ENCODE measurements at places on chromosomes 16 and 17. TPM values are rescaled to one million over a fixed set of nuclear protein-coding genes. Genes with fewer than 3 reads are reported as not detected.

DNA sequence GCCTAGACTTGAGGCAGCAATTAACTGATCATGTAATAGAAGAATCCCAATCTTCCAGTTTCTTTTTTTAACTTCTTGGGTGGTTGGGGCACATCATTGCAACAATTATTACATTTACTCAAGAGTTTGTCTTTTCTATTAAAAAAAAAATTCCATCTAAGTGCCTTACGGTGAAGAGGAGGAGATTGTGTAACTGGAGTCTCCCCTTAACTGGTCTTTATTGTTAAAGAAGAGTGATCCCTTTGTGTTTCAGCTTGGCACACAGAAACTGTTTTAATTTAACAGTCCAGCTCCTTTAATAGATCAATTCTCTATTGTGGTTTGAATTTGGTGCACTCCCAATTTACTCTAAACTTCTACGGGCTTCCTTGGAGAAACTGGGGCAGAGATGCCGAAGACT, 75.2 kb downstream of the FTO start:
- DNase-seq, result peak; percentile 46

DOC2B gene
- polyA plus RNA-seq, result 0.21 TPM

DNA sequence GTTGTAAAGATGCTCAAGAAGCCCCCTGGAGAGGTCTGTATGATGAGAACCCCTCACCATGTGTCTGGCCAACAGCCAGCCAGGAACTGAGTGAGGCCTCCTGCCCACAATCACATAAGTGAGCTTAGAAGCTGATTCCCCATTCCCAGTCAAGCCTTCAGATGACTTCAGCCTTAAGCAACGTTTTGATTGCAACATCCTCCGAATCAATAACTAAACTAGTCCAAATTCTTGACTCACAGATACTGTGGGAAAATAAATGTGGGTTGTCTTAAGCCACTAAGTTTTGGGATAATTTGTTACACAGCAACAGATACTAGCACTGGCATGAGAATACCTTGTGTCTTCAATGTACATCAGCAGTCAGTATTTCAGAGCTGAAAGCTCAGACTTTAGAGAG, 54.5 kb upstream of the HS3ST4 start:
- DNase-seq, result no peak

- DNase-seq, result peak; percentile 65
Observed at GRCh38 chr17:62109378-62109902, 44.4 kb upstream of the MED13 start.

- DNase-seq, result no peak
Observed at GRCh38 chr17:50520483-50520882, 12.1 kb upstream of the EPN3 start.

DNA sequence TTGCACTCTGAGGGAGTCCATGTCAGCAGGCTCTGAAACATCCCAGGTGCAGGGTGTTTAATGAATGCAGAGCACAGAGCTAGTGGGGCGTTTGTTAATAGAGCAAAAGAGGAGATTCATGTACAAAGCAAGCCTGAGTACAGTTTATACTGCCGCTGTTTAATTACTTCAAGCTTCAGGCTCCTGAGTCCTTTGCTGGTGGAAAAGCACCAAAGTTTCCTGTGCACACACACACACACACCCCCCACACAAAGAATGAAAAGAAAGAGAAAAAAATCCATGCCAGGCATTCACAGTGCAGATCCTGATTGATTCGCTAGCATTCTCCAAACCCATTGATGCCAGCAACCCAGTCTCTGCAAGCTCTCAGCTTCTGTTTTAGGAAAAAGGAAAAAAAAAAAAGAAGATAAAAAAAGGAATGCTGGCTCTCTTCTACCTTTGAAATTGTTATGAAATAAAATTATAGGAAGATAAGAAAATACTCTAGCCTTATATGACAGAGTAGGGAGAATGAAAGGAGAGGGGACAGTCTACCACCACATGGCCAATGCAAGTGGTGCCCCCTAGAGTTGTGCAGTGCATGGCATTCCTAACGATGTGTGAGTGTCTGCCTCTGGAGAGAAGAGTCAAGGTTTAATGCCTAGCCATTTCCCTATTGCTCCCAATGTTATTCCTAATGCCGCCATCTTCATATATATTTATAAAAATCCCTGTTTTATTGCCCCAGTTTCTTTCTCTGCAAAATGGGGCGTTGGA, 216.5 kb downstream of the TMEM114 start:
- no peak for DNase-seq

GRCh38 chr17:36850790-36851189, 86.5 kb upstream of the LHX1 start:
- no peak for DNase-seq

DNA sequence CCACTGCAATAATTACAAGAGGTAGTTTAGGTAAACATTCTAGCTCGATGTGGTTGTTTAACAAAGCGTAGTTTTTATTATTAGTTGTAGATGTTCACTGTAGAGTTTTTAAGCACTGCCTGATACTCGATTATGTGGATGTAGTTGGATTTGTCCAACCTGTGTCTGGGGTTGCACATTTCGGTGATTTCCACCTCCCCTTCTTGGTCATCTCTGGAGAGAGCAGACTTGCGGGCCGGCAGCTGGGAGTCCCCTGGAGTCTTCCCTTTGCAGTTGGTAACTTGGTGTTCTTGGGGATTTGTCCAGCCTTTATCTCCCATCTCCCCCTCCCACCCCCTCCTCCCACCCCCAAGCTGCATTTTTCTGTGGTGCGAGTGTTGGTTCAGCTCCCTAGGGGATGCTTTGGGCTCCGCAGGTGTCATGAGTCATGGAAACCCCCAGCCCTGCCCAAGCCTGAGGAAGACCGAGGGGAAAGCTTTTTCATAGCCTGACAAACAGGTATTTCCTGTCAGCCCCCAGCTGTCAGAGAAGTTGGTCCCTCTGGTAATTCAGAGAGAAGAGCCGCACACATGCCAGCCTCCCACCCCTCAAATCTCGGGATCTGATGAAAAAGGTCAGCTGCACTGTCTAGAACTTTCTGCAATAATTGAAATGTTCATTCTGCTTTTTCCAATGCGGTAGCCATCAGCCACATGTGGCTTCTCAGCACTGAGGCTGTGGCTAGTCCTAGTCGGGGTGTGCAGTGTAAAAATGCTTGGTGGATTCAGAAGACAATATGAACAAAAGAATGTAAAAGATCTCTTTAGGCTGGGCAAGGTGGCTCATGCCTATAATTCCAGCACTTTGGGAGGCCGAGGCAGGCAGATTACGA, 50.3 kb downstream of the KSR1 start:
- peak; percentile 21 for DNase-seq

DNA sequence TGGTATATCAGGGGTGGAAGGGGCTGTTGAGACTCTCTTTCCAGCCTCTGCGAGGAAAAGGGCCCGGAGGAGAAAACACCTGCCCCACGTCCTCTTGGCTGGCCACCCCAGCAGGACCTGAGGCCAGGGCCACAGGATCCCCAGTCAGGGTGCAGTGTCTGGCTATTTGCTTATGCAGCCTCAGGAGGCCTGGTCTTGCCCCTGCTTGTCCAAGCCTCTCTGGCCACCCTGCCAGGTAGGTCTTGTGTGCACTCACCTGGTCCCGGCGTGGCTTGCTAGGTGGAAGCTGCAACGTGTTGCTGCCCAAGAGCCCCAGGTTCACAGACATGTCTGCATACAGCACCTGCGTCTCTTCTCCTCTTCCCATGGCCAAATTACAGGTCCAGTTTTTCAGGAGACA, 549 bp downstream of the TMEM238L start:
- DNase-seq, result no peak

HEATR9 gene
- 0.36 TPM for polyA plus RNA-seq

PABPN1L gene
- polyA plus RNA-seq, result not detected

MYH13 gene
- not detected for polyA plus RNA-seq

DNA sequence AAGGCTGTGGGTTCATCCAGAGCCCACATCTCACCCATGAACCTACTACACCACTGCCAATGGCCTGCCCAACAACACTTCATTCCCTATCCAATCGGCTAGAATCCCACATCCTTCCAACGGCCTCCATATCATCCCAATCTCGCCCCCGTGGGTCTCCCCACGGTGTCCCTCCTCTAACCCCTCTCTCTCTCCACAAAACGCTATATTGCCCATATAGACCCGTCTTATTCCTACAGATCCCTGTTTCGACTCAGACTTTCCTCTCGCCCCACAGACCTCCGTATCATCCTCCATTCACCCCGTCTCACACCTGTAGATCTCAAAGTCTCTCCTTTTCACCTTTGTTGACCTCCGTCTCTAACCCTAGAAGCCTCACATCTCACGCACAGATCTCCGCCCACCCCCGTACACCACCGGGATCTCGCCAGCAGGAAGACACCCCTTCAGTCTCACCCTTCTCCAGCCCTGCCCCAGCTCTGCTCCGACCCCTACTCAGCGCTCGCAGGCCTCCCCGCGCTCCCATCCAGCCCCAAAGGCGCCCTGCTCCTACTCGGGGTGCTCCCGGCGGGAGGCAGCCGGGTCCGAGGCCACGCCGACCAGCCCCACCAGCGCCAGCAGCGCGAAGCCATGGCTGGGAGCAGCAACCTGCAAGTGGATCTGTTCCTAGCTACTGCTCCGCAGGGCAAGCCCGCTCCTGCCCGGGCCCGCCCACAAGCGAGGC, at the start of gene FDXR:
TSS of gene FDXR (minus strand) at position 682 of the 724 bp plus-strand sequence. CDS start at position 632, 50 bp downstream.
- DNase-seq, result no peak

TNFRSF17 gene
- polyA plus RNA-seq, result 0.55 TPM

PTX4 gene
- not detected for polyA plus RNA-seq

DNA sequence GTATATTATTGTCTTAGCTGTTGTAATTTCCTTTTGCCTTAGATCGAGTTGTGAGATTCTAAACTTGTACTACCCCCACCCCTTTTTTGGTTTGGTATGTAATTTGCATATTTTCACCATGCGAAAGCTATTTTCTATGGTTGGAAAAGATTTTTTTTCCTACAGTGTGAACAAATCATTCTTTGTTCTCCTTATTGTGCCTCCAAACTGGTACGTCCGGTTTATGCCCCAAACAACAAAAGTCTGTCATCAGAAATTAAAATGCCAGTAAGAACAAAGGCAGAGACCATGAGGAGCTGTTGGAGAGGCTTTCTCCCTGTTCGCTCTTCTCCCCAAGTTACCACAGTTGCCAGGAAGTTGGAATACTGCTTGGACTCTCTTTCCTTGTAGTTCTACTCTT, 66.1 kb downstream of the BCAS3 start:
- DNase-seq, result peak; percentile 70

- DNase-seq, result no peak
Observed at GRCh38 chr16:75172578-75172977, 24.3 kb downstream of the ZFP1 start.

DNA sequence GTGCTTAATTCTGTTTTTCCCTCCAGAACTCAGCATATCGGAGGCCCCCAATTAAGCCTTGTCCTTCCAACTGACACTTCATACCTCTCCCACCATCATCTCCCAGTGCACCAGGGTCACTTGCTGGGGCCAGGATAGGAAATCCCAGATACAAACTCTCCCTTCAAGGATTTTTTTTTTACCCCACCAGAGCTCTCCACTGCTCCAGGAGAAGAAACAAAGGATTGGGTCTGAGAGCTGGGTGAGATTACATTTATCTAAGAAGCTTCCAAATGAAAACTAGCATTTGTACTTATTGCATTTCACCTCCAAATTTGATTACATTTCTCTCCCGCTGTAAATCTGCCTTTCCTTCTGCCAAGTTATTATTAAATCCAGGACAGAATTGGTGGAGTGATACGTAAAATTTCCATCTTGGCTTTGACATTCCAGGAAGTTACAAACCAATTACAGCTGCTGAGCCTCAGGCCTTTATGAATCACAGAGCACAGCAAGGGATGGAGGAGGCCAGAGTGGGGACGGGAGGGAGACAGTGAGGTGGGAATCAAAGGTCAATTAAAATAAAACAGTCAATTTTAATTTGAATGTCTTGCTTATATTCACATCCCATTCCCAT, 123.5 kb downstream of the USP31 start:
- no peak for DNase-seq

VMP1 gene
- polyA plus RNA-seq, result 62.6 TPM

GRCh38 chr17:72953621-72954020, 138.9 kb downstream of the SLC39A11 start:
- DNase-seq, result no peak

GRCh38 chr17:74746922-74747321, 1.5 kb upstream of the NHERF1 start:
- peak; percentile 53 for DNase-seq

Measured in cardiac muscle cell (in vitro differentiated cells and primary cell).